Activated T-helper 2 cell treated with anti-CD3 and anti-CD28 coated beads, Interferon-gamma antibody, Interleukin-2, Interleukin-4, amounts not matched to agents 10 μg/mL and 5 μg/mL and 100 μg/mL, durations not matched to agents 14 hours and 24 hours and 36 hours (primary cell): ENCODE measurements at places on chromosomes 11 and 22. TPM values are rescaled to one million over a fixed set of nuclear protein-coding genes. Genes with fewer than 3 reads are reported as not detected.

GRCh38 chr11:12922418-12922817, 86.7 kb upstream of the RASSF10 start:
- no peak for DNase-seq

The UBE4A gene
- 41.2 and 44.1 TPM in 2 replicates for total RNA-seq

The MPST gene
- 34.9 and 36.3 TPM in 2 replicates for total RNA-seq

DNA sequence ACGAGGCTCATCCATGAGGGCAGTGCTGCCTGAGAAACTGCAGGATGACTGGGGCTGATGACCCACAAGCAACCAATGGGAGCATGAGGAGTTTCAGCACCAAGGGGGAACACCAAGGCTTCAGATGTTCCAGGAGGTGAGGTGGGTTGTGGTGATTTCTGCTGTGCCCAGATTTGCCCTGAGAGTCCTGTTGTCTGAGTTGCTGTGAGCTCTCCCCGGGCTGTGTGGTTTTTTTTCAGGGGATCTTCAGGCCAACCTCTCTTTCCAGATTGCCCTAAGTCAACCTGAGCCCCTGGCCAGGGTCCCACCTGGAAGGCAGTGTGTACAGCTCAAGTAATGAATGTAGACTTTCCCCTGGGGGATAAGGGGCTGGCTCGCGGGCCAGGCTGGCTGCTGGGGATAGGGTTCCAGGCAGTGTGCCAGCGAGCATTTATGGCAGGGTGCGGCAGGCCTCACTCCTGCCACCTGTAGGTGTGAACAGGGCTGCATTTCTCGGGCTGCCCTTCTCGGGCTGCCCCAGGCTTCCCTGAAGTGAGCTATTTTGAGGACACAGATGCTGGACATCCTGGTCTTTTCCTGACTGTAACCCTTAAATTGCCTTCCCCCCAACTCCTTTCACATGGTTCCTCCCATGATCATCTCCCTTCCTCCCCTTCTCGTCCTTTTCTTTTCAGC, 9.8 kb downstream of the SLC22A6 start:
- no peak for DNase-seq

DNA sequence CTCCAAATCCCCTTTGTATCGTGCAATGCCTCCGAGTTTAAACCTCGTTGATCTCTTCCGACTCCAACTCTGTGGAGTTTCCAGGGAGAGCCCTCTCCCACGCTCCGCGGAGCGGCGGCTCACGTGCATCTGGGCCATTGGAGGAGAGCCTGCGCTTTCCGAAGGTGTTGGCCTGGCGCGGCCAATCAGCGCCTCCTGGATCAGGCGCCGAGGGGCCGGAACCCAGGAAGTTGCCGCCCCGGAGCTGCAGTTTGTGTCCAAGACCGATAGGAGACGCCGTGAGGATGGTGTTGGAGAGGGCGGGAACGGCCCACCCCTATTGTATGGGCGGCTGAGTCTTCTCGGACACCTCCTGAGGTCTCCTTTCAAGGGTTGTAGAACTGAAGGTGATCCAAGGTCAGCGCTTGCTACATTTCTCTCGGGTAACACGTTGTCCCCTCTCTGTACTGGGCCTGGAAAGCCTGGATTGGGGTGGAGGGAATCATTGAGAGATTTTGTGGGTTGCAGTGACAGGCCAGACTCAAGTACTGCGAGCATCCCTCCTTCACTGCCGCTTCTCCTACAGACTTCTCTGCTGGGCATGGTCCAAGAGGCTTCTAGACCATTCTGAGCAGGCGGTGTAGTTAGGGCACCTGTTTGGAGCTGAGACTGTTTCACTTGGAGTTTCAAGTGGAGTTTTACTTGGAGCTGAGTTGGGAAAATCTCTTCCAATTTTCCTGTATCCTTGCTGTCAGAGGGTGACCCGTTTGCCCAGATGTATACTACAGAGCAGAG, 1.7 kb downstream of the ADAMTS15 start:
- no peak for DNase-seq

The CRYAB gene
- total RNA-seq: not detected in 2 replicates

The MRGPRX3 gene
- not detected in 2 replicates for total RNA-seq

The DDTL gene
- total RNA-seq: 4.4 and 4.8 TPM in 2 replicates

GRCh38 chr11:3093281-3094191, 36.3 kb upstream of the CARS1 start:
- no peak for DNase-seq

DNA sequence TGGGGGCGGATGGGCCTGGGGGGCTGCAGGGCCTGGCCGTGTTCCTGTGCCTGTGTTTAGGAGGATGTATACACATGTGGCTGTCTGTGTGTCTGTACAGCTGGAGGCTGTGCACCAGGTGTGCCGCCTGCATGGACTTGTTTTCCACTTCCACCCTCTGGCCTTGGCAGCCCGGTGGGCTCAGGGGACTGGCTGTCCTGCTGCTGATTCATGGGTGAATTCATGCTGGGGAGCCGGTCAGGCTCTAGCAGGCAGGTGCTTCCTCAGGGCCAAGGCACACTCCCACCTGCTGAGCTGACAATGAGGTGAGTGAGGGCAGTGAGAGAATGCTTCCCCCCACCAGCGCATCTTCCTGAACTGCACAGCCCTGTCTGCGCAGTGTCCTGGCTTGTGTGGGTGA, 88.4 kb downstream of the CCDC81 start:
- DNase-seq: no peak

DNA sequence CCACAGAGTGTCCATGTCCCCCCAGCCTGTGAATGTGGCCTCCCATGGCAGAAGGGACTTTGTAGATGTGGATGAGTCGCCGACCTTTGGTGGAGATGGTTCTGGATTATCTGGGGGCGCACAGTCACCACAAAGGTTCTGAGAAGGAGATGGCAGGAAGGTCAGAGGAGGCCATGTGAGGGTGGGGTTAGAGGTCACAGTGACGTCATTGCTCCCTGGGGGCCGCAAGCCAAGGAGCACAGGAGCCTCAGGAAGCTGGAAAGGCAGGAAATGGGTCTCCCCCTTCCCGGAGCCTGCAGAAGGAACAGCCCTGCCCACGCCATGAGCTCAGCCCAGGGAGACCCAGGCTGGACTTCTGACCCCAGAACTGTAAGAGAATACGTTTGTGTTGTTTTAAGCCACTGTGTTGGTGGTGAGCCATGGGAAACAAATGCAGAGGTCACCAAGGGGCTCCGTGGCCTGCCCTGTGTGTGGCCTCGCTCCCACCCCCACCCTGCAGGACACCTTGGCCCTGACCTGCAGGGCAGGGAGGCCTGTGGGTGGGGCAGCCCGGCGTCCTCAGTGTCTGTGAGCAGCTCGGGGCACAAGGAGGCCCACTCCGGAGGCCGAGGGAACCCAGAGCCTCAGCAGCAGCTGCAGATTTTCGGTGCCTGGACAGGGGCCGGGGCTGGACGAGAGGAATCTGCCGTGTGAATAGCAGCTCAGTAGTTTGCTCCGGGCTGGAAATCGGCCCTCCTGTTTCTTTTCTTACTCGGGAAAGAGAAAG, 32.1 kb downstream of the GRAMD4 start:
- no peak for DNase-seq

DNA sequence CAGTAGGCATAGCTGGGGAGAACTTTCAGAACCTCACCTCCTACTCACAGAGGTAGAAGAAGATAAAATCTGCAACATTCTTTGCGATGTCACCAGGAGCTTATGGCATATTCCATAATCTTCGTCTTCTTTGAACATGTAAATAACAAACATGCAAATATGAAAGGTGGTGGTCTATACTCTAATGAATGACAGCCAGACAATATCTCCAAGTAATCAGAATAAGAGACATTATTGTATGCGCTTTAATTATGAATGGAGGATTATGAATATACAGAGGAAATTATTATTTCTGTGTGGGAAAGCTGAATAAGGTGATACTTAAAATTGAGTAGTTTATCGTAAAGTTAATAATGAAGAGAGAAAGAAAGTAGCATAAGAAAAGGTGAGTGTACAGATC, at the start of gene OR52B4:
OR52B4 (minus strand) TSS at position 101 of the 400 bp plus-strand sequence; CDS start at position 10, 91 bp downstream.
- no peak for DNase-seq

The RAG2 gene
- not detected in 2 replicates for total RNA-seq

GRCh38 chr22:44838316-44839016, 86.1 kb downstream of the ARHGAP8 start:
- no peak for DNase-seq

The NNMT gene
- total RNA-seq: not detected in 2 replicates

The STIM1 gene
- total RNA-seq: 77.6 and 78.0 TPM in 2 replicates

DNA sequence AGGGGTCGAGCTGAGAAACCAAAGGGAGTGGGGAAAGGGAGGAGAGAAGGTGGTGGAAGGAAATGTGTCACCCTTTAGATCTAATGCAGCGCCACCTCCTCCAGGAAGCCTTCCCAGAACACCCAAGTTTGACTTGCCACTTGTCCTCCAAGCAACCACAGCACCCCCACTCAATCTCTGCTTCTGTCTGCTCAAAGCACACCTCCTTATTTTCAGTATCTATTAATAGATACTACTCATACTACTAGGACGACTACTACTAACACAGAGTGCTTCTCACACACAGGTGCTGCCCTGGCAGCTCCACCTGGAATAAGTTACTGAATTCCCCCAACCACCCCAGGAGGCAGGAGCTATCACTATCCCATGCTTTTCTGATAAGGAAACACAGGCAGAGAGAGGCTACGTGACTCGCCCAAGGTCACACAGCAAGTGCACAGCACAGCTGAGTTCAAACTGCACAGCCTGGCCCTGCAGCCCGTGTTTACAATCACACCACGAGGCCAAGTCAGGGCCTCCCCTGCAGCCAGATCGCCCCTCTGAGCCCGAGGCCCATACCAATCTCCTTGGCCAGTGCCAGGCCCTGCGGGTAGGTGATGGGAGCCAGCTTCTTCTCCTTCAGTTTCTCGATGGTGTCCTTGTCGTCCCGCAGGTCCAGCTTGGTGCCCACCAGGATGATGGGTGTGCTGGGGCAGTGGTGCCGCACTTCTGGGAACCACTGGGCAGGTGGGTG, 13.2 kb downstream of the RAC2 start:
- peak; percentile 67 for DNase-seq

GRCh38 chr22:39525658-39525975, 5.3 kb downstream of the ATF4 start:
- no peak for DNase-seq

The CCDC88B gene
- 127 and 128 TPM in 2 replicates for total RNA-seq

- DNase-seq: no peak
Observed at GRCh38 chr11:20754933-20755332, 85.5 kb downstream of the NELL1 start.

DNA sequence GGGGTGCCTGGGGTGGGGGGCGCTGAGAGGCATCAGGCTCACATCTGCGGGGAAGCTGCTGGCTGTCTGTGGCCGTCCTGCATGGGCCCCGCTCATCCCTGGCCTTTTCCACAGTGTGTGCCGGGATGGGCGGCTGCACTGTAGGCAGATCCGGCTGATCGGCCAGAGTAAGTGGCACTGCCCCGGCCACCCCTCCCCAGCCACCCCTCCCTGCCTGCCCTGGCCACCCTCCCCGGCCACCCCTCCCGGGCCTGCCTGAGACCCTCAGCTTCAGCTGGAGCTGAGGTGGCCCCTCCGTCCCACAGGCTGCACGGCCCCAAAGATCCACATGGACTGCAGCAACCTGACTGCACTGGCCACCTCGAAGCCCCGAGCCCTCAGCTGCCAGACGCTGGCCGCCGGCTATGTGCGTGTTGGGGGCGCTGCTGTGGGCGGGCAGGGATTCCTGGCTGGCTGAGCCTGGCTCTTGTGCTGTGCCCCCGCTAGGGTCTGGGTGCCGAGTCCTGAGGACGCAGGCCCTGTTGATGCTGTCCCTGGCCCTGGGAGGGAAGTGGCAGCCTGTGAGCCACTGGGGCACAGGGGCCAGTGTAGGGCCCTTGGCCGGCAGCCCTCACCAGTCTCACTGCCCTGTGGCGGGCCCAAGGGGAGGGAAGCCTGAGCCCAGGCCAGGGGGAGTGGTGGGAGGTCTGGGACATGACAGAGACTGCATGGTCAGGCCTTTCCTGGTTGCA, 10.9 kb downstream of the MUC2 start:
- no peak for DNase-seq

- no peak for DNase-seq
Observed at GRCh38 chr22:50056214-50056972, 1.7 kb downstream of the TTLL8 start.

The NLRP14 gene
- 0.28 and 0.39 TPM in 2 replicates for total RNA-seq

The TSGA10IP gene
- not detected in 2 replicates for total RNA-seq

- no peak for DNase-seq
Observed at GRCh38 chr22:18994701-18995326, 58.7 kb upstream of the PRODH start.

The SHANK3 gene
- total RNA-seq: 0.16 and 0.25 TPM in 2 replicates

DNA sequence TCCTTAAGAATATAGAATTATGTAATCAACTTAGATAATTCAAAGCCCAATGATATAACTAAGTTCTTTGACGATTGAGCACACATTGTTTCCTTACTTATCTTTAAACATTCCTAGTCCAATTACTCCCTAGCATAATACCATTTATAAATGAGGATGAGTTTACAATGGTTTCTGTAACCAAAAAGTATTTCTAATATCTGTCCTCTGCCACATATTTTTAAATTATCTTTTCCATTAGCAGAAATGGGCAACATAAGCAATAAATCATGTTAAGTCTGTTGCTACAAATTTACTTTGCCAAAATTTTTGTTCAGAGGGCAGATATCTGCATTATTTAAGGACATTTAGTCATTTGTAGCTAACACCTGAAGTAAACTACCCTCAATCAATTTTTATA, 6.7 kb downstream of the CREBZF start:
- DNase-seq: no peak

The ZBTB16 gene
- 2.8 and 2.9 TPM in 2 replicates for total RNA-seq

GRCh38 chr11:26987731-26988130, 6.2 kb upstream of the FIBIN start:
- no peak for DNase-seq

The GPHA2 gene
- total RNA-seq: not detected in 2 replicates

- DNase-seq: no peak
Observed at GRCh38 chr11:45669146-45669545, 3.7 kb upstream of the CHST1 start.

DNA sequence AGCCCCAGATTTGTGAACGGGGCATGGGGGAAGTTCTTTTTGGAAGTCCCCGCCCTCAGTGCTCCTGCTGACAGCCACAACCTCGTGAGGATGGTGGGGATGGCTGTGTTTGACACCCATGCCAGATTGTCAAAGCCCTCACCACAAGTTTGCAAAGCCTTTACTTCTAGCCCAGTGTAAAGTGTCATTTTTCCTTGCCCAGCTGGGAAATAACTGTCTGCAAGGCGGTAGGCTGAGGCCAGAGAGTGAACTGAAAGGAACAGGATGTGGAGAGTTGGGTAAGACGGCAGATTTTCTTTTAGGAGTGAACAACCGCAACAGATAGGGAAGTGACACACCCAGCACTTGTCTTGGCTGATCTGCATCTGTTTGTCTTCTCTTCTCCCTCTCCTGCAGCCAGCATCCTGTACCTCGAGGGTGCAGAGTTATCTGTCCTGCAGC, 13.6 kb downstream of the IL17RA start:
- DNase-seq: peak; percentile 38

DNA sequence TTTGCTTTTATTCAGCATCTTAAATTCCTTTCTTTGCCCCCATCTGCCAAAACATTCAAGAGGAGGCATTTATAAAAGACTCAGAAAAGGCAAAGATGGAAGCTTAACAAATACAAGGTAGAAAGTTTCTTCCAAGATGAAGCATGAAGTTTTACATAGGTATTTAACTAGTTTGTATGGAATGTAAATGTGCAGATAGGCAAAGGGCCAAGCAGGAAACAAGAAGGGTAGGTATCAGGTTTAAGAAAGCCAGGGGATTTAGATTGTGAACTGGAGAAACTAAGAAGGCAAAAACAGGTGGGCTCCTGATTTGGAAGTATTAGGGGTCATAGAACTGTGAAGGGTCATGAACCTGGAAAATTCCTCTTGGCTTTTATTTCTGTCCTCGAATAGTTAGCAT, 62.6 kb downstream of the PPP2R1B start:
- DNase-seq: no peak
